ENCODE measurements at places on chromosomes 7 and 10. TPM values are rescaled to one million over a fixed set of nuclear protein-coding genes. Genes with fewer than 3 reads are reported as not detected.
A peak's percentile ranks its signal among the peaks of the same experiment; 100 is the strongest.

Gene TFPI2
- 1.1 TPM for polyA plus RNA-seq

GRCh38 chr10:127267442-127267841 lies 71.1 kb upstream of the INSYN2A start:
- H3K27ac ChIP-seq, result no peak overlapping the region
- DNase-seq, result no peak
- no peaks in the 10 kb centered on the region for H3K27me3 ChIP-seq
- no peaks in the 10 kb centered on the region for H3K4me1 ChIP-seq
- H3K36me3 ChIP-seq, result no peaks in the 10 kb centered on the region

DNA sequence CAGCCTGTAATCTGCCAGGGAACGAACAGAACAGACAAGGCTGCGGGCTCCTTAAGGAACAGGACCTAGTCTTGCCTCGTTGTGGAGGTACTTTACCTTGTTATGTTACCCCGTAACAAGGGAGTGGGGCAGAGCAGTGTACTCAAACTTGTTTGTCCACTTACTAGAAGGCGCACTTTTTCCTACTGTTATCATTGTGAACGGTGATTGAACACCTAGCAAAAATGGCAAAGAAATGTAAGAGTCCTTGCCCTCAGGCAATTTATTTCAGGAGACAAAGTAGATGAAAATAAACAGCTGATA lies 620 bp upstream of the IMPDH1 start:
- DNase-seq, result no peak
- H3K27me3 ChIP-seq, result no peaks in the 10 kb centered on the region
- no peaks in the 10 kb centered on the region for H3K36me3 ChIP-seq
- peak overlapping the region; percentile 92 for H3K27ac ChIP-seq

Gene SLC29A4
- 0.67 TPM for polyA plus RNA-seq

GRCh38 chr7:26001662-26002244 lies 150.2 kb upstream of the NFE2L3 start:
- H3K27ac ChIP-seq, result no peak overlapping the region
- H3K4me1 ChIP-seq, result no peaks in the 10 kb centered on the region
- H3K36me3 ChIP-seq, result no peaks in the 10 kb centered on the region
- no peak for DNase-seq

DNA sequence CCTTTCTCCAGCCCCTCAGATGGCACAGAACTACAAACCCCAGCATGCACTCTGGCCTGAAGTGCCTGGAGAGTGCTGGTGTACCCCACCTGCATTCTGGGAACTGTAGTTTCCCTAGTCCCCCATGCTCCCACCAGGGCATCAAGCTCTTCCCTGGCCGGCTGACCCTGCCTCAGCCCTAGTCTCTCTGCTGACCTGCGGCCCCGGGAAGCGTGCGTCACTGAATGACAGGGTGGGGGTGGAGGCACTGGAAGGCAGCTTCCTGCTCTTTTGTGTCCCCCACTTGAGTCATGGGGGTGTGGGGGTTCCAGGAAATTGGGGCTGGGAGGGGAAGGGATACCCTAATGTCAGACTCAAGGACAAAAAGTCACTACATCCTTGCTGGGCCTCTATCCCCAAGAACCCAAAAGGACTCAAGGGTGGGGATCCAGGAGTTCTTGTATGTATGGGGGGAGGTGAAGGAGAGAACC lies 2.1 kb downstream of the NOS3 start:
- H3K36me3 ChIP-seq, result no peaks in the 10 kb centered on the region
- H3K27ac ChIP-seq, result peak overlapping the region; percentile 7
- peaks cover 33% of the 10 kb centered on the region for H3K27me3 ChIP-seq
- peak; percentile 87 for DNase-seq

Gene ANKRD30A
- not detected for polyA plus RNA-seq

DNA sequence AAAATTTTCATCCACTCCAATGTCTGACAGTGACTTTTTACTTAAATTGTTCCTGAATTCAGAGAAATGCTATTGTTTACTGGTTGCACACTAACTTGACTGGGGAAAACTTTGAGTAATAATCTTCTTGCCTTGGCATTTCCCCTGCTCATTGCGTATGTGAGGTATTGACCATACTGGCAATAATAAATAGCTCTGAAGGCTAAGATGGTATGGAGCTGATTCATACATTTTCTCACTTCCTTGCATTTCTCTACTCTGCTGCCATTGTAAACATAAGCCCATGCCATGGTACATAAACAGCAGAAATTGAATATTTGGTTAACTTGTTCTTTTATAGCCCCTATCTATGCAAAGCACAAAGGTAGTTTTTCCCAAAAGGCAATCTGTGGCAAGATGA lies 290.0 kb downstream of the RNLS start:
- H3K4me1 ChIP-seq, result no peaks in the 10 kb centered on the region
- no peak overlapping the region for H3K27ac ChIP-seq
- no peak overlapping the region for H3K4me3 ChIP-seq
- H3K27me3 ChIP-seq, result no peaks in the 10 kb centered on the region

DNA sequence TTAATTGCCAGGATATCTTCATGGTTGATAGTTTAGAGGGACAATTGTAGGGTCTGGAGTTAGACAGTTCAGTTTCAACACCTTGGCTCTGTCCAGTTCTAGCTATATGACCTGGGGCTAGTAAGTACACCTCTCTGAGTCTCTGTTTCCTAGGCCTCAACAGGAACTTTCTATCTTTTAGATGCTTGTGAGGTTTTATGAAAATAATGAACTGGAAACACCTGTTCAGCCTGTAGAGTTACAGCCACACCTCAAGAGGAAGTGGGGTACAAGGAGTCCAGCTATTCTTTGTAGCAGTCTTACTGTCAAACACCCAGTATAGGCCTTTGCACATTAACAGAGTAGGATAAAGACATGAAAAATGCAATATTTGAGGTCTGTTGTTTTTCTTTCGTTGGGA lies 73.4 kb downstream of the CHRM2 start:
- no peak overlapping the region for H3K4me3 ChIP-seq
- H3K27ac ChIP-seq, result no peak overlapping the region
- no peaks in the 10 kb centered on the region for H3K27me3 ChIP-seq
- DNase-seq, result no peak
- no peaks in the 10 kb centered on the region for H3K4me1 ChIP-seq

DNA sequence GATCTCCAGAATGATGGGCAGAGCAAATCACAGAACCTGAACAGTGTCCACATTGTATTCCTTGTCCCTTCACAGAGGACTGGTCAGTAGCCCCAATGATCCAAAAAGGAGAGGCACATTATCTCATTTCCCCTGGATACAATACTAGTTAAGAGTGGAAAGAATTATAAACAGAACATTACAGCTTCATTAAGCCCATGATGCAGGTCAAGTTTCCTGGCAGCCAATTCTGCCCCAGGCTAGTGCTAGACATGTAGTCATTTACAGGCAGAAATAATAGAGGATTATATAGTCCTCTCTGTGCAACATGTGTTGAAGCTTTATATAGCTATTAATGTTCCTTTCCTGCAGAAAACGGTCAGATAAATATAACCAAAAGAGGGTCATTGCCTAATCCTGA lies 124.3 kb upstream of the WNT16 start:
- no peak for DNase-seq
- no peak overlapping the region for H3K27ac ChIP-seq
- peaks cover 16% of the 10 kb centered on the region for H3K4me1 ChIP-seq
- H3K4me3 ChIP-seq, result no peak overlapping the region

Data from spleen (tissue), 13 donors.